ENCODE measurements at places on chromosomes 16 and 17. TPM values are rescaled to one million over a fixed set of nuclear protein-coding genes. Genes with fewer than 3 reads are reported as not detected.

Gene C16orf96
- 0.15 TPM for total RNA-seq

Gene GNGT2
- total RNA-seq: not detected

Gene EMC6
- 65.9 TPM for total RNA-seq

Gene TMEM235
- not detected for total RNA-seq

GRCh38 chr17:58785097-58785496, 29.4 kb downstream of the PPM1E start:
- no peak for DNase-seq

DNA sequence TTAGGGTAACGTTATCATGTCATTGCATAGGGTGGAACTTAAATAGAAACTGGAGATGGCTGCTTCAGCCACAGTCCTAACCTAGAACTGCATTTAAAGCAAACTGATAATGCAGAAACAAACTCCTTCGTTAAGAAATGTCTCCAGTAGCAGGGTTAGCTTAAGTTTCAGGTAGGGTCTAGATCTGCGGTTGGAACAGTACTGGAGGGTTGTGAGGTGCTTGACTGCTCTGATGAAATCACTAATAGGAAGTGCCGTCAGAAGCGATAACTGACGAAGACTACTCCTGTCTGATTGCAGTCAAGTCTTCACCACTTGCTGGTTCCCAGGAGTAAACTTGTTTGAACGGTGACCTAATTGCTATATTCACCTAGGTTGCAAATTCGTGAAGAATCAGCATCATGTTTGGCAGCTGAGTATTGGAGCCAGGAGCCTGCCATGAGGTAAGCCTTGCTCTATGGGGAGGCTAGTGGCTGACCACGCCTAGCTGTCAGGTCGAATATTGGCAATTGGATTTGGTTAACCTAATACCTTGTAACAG, 24.5 kb downstream of the TRPV2 start:
- DNase-seq: no peak
